NCI-H524 treated with DMSO at 0.1 percent for 48 hours (cell line): ENCODE measurements at places on chromosomes 13 and 19.
A peak's percentile ranks its signal among the peaks of the same experiment; 100 is the strongest.

DNA sequence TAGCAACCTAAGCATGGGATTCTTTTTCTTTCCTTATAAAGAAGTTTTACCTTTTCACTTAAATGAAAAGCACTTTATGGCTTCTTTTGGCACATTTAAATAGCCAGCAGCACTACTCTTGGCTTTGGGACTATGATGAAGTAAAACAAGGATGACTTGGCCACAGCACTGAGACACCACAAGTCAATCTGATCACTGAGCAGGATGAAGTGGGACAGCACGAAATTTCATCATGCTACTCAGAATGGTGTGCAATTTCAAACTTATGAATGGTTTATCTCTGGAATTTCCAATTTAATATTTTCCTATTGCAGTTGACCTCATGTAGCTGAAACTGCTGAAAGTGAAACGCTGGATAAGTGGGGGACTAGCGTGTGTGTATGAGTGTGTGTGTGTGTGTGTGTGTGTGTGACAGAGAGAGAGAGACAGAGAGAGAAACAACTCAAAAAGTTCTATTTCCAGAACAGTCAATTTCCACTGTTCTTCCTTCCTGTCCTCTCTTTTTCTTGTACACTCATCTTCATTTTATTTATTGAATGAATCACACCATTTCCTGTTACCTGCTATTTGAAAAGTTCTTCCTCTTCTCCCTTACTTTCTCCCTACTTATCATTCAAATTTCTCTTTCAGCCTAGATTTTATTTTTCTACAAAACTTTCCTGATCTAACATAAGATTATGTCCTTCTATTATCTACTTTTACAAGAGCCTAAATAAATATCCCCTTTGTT is 414.2 kb upstream of the MIR17HG start:
- DNase-seq: no peak

GRCh38 chr13:43569658-43570057 is 217.1 kb downstream of the ENOX1 start:
- DNase-seq: no peak

DNA sequence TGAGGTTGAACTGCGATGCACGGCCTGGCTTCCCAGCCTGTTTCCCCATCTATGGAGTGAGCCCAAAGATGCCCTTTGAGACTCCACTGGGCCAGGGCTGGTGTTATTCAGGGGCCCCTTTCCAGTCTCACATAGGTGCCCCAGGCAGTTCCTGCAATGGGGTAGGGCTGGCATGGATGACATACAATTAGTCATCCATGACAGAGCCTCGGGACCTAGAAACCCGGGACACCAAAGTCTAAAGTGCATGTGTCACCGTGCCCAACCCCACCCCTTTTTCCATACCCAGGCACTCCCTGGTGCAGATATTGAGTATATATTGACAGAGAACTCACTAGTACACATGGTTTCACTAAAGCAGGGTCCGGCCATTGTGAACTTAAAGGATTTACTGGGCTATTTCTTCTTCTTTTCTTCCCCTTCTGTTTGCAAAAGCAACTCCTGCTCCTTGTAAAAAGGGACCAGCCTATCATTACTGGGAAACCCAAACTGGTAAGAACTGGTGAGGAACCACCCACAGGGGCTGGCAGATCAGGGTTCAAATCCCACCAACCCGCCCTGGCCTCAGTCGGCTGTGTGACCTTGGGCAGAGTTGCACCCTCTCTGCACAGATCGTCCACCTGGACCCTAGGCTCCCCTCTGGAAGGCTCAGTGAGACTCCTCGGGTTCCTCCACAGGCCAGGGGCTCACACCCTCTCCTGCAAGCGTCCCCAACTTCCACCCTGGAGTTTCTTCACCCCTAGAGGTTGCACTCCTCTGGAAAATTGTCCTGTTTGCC is 2.7 kb downstream of the B3GNT3 start:
- no peak for DNase-seq

- no peak for DNase-seq
These were observed 1.3 kb downstream of the RGS9BP start for GRCh38 chr19:32676895-32677359.

DNA sequence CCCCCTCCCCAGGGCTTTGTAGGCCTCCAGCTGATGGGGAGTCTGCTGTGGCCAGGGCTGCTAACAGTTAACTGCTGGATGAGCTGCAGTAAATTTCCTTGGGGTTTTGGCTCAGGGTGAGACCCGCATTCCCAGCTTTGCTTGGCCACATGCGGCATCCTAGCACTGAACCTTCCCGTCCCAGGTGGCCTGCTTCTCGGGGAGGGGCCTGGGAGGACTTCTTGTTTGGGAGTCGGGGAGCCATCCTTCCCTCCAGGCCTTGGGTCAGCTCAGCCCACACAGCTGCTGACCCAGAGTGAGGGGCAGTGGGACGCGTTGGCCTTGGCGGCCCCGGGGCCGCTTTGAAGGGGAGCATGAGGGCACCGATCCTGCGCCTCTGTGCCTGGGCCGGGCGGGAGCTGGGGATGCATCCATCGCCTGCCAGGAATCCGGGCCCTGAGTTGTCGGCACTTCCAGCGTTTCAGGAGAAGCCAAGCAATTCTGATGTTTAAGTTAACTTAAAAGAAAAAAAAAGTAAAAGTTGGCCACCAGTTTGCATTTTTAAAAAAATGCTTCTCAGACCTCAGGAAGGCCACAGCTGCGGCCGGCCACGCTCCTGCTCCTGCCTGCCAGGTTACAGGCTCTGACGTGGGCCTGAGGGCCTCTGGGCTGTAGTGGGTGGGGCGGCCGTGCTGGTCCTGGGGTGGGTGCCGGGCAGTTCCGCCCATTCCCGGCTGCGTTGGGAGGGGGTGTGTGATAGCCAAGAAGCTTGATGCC is 27.7 kb downstream of the CRTC1 start:
- no peak for DNase-seq

GRCh38 chr19:38849147-38849859 is 483 bp downstream of the HNRNPL start:
- peak; percentile 82 for DNase-seq

DNA sequence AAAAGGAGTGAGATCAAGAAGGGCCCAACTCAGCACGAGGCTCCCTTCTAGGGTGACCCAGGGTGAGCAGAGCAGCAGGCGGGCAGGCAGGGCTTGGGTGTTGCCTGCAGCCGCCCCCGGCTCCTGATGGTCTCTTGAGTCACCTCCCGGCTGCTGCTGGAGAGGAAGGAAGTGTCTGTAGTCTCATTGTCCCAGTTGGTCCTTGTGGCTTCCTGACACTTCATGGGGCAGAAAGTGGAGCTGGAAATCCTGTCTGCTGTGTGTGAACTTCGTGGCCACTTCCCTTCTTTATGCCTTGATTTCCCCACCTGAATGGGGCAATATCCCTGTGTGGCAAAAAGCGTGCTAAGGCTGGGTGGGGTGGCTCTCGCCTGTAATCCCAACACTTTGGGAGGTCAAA is 2.5 kb downstream of the MAP1S start:
- DNase-seq: no peak

DNA sequence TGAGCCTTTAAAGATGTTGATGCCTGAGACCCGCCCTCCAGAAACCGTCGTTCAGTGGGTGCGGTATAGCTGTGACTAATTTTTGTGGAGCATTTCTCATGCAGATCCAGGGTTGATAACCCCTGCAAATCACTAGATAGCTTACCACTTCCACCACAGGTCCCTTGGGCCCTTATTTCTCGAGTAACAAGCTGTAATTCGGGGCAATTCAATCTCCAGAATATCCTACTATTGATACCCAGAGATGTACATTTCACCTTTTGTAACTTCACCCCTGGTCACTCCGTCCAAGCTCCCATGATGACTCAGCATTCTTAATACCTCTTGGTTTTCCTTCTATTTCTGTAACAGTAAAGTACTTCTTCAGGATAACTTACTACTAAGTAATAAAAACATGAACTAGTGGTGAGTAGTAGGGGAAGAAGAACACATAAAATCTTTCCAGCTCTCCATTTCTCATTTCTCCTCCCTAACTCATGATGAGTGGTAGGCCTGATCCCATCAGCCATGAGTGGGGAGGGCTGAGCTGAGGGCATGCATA is 71.9 kb upstream of the UBL3 start:
- DNase-seq: no peak

DNA sequence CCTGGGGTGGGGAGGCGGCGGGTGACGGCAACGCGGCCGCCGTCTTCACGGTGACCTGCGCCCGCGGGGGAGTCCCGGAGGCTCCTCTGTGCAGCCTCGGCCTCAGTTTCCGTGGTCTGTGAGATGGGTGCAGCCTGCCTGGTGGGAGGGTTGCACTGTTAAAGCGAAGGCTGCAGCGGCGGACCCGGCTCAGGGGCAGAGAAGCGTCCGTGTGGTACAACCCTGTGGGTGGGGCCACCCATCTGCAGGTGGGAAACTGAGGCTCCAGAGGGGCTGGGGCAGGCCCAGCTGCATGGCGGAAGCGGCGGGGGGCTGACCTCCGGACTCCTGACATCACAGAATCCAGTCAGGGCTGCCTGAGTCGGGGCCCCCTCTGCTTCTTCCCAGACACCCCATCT is 481 bp downstream of the FGF22 start:
- no peak for DNase-seq
